ENCODE measurements at places on chromosomes 2 and 18.

DNA sequence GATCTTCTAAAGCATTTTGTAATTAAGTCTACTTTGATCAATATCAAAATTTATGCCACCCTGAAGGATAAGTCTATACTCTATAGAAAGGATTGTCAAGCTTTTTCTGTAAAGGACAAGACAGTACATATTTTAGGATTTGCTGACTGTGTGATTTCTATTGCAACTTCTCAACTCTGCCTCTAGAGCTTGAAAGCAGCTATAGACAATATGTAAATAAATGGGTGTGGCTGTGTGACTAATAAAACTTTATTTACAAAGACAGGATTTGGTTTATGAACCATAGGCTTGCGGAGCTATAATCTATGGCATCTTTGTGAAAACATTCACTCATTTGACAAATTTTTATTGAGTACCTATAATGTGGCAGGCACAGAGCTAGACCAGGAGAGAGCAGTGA lies 18.4 kb downstream of the UPP2 start:
- no peak for DNase-seq

- DNase-seq = no peak
These were observed 179.7 kb downstream of the WDPCP start for GRCh38 chr2:63408530-63408929.

DNA sequence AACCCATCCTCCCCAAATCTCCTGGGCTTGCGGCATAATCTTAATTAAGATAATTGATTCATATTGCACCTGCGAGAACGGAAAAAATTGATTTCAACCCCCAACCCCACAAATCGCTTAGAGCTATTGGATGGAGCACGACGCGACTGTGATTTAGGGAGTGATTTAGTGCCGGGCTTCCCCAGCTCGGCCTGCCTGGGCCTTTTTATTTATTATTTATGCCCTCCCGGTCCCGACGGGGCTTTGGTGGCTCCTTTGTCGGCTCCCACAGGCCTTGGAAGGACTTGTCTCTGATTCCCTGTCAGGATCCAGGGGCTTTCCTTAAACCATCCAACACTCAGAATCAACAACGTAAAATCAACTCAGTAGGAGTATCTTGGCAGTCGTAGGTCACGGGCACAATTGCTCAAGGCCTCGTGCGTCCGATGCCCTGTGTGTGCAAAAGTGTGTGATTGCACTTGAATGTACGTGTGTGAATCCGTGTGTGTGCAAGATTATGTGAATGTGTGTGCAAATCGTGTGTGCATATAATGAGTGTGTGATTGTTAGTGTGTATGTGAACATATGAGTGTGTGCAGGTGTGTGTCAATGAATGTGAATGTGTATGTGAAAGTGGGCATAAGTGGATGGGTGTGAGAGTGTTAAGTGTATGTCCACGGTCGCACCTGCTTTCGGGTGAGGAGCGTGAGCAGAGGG lies 4.3 kb upstream of the NEUROD1 start:
- DNase-seq = no peak

DNA sequence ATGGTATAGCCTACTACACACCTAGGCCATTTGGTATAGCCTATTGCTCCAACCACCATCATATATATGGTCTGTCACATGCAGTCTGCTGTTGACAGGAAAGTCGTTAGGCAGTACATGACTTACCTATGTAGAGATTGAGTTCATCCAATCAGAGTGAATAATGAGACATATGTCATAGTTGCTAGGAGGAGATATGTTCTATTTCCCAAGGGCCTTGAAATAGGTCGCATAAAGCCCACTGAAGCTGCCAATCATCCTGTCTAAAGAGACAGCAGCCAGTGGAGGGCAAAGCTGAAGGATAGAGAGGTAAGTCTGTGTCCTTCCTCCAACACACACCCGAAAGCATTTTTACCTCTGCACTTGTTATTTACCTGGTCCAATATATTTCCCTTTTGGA lies 263.4 kb downstream of the PTPRM start:
- DNase-seq = no peak

DNA sequence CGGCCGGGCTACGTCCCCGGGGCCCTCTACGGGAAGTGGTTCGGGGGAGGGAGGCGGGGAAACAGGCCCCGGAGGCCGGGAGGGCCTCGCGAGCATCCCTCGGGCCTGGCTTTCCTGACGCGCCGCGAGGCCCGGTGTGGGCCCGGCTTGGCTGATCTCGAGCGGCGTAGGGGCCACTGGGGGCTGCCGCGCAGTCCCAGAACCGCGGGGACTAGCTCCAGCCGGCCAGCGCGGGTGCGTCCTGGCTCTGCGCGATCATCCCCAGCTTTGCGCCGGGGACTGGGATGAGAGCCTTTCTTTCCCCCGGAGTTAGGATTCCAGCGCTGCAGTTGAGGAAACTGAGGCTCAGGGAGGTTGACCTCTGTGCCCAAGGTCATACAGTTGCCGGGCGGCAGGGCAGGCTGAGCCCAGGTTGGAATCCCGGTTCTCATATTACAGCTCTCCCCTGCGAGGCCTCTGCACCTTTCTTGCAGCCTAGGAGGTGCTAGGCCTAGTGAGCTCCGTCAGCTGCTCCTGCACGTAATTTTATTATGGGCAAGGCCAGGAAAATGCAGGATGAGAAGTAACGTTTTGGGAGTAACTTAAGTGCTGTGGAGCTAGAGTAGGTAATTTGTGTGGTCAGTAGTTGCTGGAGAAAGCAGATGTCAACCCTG lies 501 bp downstream of the LPIN1 start:
- no peak for DNase-seq

- no peak for DNase-seq
These were observed 8.3 kb upstream of the ZC3H15 start for GRCh38 chr2:186477790-186478189.

All from NCI-H2081 treated with DMSO at 0.1 percent for 48 hours (cell line).